ENCODE measurements at places on chromosomes 11 and 22.

DNA sequence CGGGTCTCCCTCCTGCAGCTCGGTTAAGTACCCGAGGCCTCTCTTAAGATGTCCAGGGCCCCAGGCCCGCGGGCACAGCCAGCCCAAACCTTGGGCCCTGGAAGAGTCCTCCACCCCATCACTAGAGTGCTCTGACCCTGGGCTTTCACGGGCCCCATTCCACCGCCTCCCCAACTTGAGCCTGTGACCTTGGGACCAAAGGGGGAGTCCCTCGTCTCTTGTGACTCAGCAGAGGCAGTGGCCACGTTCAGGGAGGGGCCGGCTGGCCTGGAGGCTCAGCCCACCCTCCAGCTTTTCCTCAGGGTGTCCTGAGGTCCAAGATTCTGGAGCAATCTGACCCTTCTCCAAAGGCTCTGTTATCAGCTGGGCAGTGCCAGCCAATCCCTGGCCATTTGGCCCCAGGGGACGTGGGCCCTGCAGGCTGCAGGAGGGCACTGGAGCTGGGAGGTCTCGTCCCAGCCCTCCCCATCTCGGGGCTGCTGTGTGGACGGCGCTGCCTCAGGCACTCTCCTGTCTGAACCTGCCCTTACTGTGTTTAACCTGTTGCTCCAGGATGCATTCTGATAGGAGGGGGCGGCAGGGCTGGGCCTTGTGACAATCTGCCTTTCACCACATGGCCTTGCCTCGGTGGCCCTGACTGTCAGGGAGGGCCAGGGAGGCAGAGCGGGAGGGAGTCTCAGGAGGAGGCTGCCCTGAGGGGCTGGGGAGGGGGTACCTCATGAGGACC is 25.0 kb downstream of the FADS3 start:
- DNase-seq = no peak

GRCh38 chr11:79227308-79227707 is 213.5 kb downstream of the TENM4 start:
- DNase-seq = no peak

DNA sequence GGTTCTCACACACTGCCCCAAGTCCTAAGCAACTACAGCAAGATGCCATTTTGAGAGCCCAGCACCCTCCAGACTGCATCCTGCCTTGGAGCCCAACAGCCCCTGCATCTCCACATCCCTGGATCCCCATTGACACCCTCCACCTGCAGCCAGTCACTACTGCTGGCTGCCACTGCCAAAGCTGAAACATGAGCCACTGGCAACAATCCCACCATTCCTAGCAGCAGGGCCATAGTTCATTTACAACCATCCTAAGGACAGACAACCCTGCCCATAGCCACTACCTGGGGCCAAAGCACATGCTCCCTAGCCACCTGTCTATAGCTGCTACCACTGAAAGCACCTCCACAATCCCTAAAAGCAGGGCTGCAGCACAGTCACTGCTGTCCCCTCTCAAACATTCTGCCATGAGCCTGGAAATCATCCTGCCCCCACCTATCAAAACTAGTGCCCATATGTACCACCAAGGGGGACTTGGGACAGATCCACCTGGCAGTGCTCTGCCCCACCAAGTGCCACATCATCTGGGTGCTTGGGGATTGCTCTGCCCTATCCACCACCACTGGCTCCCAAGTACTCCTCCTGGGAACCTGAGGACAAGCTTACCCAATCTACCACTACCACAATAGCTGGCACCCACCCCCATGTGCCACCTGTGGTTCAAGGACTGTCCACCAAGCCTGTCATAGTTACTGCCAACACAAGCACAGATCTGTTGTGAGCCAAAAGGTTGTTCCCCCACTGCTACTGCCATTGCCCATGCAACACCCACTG is 138.8 kb upstream of the SOX6 start:
- DNase-seq = no peak

- DNase-seq = no peak
Measured at GRCh38 chr11:100684101-100685065, 2.7 kb upstream of the ARHGAP42 start.

- DNase-seq = no peak
Measured at GRCh38 chr11:45580399-45580798, 85.0 kb downstream of the CHST1 start.

DNA sequence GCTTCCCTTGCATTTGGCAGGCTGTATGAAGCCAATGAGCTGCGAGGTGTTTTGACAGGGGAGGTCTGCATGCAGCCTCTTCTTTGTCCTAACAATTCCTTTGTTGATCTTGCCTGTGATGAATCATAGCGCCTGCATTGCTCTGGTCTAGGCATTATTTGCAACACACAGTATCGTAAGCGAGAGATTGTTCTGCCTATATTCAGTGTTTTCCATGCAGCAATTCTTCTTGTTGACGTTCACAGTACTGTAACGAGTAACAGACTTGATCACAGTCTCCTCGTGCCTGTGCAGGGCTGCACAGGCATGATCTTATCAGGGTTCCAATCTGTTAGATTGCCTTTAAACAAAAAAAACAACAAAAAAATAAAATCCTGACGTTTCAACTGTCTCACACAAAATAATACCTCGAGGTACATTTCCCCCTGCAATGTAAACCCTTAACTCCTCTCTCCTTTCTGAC is 13.9 kb upstream of the ADSL start:
- no peak for DNase-seq

DNA sequence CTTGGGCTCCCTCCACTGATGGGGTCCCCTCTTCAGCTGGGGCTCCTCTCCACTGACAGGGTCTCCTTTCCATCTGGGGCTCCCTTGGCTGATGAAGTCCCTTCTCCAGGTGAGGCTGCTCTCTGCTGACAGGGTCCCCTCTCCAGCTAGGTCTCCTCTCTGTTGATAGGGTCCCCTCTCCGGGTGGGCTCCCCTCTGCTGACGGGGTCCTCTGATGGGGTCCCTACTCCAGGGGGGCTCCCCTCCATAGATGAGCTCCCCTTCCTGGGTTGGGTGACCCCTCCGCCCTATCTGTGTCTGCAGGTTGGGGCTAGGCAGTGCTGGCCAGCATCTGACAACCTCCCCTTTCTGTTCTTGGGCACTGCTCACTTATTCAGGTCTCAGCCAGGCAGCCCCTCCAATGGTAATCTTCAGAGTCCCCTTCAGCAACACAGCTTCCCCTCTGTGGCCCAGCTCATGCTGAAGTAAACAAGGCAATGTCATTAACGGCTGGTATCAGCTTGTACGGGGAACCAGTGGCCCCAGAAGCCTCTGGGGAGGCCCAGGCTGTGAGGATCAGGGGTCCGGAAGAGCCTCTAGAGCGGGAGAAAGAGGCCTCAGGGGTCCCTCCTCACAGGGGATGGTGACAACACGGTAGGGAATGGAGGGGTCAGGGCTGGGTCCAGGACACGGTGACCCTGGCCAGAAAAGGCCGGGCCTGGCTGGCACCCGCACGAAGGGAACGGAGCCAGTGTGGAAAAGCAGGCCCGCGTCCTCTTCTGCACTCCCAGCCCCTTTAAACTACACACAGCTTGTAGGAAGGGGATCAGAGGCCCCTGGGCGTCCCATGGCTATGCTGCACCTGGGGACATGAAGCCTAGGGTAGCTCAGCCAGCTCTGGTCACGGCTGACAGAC is 9.6 kb upstream of the CD81 start:
- no peak for DNase-seq

DNA sequence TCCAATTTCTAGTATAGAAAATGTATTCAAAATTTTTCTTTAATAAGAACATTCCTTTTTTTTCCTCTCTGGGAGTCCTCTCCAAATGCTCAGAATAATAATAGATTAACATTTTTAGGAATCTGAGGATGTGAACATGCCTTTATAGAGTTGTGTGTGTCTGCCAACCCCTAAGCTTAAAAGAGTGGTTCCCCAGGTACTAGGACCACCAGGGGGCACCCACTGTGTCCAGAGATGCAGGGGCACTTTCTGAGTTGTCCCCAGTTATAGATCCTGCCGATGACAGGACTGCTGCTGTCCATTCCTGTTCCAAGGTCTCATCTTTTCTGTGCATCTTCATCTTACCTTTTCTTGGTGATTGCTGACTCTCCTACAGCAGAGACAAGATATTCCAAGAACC is 27.0 kb upstream of the MICAL2 start:
- DNase-seq = peak; percentile 58

DNA sequence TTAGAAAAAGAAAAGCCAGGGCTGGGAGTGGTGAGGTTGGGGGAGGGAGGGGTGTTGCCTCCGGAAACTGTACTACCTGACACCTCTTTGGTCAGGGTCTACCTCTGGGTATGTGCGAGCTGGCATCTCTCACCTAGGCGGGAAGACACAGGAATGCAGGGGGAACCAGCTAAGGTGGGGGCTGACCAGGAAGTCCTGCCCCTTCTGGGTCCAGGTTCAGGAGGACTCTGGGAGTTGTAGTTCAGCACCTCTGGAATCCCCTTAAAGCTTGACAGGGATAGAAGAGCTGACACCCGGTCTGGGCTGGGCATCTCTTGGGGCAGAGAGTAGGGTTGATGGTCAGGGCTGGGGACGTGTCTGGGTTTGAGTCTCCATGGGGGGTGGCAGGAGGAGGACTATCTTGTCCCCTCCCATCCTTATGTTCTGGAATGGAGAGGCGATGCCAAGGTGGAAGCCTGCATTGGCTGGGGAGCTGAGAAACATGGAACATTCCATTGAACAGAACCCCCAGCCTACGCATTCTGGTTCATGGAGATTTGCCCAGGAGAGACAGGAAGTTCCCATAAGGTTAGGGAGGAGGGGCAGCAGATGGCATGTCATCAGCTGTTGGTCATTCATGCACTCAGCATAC is 2.1 kb upstream of the KIAA1671 start:
- DNase-seq = no peak

GRCh38 chr11:73152861-73153483 is 10.9 kb upstream of the FCHSD2 start:
- peak; percentile 33 for DNase-seq

DNA sequence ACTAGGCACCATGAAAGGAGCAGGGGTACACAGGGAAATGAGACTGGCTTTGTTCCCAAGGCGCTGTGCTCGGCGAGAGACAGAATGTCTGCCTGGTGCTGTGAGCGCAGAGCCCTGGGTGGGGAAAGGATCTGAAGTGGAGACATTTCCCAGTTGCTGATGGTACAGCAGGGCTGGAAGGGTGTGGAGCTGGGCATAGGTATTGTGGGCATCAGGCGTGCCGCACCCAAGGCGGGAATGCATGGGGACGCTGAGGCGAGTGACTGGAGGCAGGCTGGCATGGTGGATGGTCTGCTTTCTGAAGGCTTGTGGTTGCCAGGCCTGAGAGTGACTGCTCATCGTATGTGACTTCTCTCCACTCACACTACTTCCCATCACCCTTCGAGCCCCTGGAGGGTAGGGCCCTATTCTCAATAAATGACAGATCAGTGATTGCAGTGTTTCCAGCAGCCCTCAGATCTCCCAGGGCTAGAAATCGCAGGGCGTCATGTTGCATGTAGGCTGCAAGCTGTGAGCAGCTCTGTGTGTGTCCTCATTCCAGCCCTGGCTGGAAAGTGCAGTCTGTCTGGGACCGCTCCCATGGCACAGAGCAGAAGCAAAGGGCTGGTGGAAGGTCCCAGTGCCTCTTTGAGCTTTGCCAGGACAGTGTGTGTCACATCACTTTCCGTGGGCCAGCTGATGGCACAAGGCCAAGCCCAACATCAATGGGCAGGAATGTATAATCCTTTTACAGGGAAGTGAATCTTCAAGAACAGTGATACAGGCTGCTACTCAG is 67.7 kb downstream of the TBC1D22A start:
- DNase-seq = peak; percentile 78

GRCh38 chr11:103051981-103052380 is 40.0 kb downstream of the DCUN1D5 start:
- no peak for DNase-seq

DNA sequence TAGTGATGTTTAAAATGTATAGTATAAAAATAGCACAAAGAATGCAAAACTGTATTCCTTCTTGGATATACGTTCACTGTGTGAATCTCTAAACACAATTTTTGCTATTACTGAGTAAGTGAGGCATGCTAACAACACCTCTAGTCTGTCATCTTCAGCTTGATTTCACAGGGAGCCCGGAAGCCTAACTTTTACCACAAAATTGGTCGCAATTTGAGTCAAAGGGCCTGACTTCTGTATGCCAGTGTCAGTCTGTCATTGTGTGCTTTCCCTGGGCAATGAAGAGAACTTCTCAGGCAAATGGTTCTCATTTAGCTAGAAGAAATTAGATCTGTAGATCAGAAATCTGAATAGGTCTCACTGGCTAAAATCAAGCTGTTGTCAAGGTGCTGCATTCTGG is 1059.5 kb downstream of the FAM181B start:
- DNase-seq = no peak

DNA sequence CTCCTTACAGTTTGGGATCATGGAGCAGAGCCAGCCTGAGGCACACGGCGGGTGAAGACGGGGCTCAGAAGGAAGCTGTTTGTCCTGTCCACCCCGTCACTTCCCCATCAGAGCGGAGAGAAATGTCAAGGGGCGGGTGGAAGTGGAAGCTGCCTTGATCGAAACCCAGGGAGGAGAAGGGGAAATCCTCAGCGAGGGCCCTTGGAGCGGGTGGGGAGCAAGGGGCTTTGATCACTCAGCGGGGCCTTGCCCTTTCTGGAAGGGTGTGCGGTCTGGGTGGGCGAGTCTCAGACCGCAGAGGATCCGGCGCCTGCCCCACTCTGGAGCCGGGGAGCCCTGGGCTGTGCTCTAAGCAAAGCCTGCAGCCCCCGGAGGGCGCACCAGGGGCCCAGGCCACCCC is 320.4 kb downstream of the NTM start:
- DNase-seq = no peak

DNA sequence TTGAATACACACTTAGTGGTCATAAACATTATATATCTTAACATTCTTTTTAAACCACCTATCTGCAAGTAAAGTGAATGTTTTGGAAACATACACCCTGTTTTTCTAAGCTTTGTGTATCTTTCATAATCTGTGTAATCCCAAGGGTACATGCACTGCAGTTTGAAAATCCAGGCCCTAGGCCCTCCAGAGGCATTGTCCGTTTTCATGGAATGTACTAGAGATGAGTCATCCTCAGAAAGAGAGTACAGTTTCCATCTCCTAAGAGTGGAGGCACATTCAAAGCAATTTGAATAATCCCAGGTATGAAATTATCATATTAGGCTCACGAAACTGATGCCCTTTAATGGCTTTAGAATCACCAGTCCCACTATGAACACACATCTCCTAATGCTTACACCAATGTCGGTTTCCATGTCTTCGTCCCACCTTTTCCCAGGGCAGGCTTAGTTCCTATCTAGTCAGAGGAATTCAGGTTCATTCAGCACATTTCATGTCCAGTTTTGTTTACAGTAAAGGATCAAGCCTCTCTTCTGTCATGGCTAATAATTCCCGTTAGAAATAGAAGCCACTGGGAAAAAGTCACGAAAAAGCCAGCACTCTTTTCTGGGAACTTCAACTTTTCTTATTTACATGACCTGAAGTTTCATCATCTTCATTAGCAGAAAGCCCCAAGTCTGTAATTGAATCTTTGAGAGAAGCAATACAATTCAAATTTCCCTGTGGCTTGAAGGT is 39.5 kb upstream of the CD44 start:
- no peak for DNase-seq
